DMS79 (cell line): ENCODE measurements at places on chromosomes 11 and 22.

DNA sequence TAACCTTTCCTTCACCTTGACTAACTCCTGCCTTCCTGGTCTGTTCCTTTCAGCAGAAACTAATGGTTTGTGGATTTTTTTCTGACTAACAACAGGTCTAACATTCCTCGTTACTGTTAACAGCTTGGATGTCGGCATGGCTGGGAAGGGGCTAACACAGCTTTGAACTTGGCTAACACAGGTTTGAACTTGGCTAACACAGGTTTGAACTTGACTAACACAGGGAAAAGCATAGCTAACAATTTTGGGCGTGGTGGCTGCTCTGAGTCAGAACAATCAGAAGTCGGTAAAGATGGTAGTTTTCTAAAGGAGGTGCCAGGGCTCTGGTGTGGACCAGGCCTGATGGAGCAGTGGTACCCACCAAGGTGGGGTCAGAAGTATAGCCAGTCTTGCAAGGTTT, 16.1 kb downstream of the MIAT start:
- no peak for DNase-seq

DNA sequence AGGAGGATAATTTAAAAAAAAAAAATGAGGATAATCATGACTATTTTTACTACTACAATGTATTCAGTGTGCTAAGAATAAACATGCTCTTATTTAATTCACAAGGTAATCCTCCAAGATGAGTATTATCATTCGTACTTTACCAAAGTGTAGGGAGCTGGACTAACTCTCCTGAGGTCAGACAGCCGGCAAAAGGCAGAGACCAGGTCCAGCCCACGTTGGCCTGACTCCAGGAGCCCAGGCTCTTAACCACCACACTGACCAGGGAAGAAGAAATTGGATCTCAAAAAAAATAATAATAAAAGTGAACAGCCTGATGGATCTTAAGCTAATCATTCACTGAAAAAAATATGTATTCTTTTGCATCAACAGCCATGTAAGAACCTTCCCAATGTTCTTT, 25.2 kb downstream of the PLAAT3 start:
- DNase-seq: no peak

DNA sequence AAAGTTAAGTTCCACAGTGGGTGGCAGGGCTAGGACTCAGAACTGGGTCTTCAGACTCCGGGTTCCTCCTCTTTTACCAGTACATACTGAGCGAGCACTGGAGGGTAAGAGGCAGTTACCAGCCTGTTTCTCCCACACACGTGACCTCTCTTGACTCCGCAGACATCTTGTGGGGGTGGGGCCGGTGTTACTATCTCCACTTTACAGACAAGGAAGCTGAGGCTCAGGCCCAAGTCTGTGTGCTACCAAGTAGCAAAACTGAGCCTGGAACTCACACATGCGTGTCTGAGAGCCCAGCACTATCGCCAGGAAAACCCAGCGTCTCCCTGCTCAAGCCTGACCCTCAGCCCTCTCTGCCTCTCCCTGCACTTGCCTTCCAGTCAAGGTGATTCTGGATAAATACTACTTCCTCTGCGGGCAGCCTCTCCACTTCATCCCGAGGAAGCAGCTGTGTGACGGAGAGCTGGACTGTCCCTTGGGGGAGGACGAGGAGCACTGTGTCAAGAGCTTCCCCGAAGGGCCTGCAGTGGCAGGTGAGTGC, 16.0 kb upstream of the SMIM35 start:
- DNase-seq: no peak

DNA sequence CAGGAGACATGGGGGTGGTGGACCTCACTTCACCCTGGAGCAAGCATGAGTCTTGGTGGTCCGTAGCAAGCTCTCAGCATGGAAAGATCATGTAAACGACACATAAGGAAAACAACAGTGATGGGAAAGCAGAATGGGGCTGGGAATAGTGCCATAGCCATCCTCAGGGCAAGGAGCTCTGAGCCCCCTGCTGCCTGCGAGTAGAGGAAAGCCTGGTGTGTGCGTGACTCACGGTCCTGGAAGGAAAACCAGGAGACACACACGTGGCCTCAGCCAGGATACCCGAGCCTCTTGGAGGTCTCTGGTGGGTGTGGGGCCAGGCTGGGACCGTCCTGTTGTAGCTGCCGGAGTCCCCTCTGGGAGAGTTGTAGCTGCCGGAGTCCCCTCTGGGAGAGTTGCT, 12.4 kb downstream of the SHANK3 start:
- no peak for DNase-seq

DNA sequence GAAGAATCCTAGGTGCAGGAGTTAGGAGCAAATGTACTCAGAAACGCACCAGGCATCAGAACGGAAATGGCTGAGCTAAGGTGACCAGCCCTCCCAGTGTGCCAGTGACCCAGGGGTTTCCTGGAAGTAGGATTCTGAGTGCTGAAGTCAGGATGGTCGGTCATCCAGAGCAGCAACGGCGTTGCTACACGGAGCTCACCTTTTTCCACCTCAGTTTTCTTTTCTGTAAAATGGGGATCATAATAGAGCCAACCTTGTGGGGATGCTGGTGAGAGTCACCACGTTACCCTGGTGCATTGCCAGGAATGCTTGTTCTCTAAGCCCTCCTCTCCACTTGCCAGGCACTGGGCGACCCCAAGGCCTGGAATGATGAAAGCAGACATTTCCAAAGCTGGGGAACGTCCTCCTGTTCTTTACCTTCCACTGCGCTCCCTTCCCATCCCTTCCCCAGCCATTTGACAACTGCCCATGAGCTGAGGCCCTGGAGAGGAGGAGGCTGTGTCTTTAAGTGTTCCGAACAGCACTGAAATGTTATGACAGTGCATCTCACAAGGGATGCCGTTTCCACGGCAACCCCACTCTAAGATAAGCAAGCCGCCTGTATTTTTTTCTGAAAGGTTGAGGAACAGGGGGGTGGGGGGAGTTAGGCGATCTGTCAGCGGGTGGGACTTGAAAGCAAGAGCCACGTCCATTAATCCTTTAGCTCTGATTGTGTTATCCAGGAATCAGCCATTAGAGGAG, 66.8 kb downstream of the TSPAN18 start:
- DNase-seq: peak; percentile 20

- peak; percentile 4 for DNase-seq
These were observed 17.6 kb downstream of the SLC5A12 start for GRCh38 chr11:26704249-26704648.

GRCh38 chr11:79152511-79152910, 288.3 kb downstream of the TENM4 start:
- no peak for DNase-seq

- DNase-seq: peak; percentile 44
These were observed 81.4 kb upstream of the THY1 start for GRCh38 chr11:119504371-119504770.

DNA sequence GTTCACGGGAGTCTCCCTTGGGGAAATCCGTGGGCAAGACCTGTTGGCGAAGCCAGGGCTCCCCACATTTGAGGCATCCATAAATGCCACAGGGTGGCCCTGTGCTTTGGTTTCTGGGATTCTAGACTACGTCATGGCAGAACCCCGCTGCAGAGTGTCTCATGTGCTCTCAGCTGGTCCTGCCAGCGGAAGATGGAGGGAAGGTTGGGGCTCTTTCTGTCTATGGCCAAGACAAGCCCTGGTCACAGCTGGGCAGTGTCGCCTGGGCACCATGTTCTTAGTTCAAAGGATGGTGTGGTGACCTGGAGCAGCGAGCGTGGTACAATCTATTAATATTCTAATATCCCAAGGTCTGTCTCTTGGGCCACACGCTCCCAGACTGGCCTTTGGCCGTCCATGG, 511.7 kb downstream of the TBC1D22A start:
- DNase-seq: no peak

DNA sequence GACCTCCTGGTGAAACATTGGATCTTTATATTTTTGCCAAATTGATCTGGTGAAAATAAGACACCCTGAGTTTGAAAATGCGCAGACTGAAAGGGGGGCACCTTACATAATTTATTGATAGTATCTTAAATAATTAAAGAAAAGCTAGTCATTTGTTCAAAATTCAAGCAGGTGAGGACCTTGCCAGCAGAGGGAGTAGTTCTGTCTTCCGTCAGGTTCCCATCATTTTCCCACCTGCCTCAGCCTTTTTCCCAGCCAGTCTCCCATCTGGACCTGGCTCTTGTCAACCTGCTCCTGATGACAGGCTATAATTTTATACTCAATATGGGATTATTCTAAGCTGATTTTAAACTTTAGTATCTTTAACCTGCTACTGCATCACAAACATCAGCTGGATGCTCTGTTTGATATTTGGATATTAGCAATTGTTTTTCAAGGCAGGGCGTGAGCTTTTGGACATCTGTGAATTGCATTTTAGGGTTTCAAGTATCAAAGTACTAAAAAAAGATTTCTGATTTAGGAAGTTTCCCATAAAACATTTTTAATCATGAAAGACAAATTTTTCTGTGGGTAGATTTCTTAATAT, 132.0 kb downstream of the ELP4 start:
- DNase-seq: no peak

GRCh38 chr11:112318184-112318591, 57.5 kb upstream of the PLET1 start:
- DNase-seq: no peak

GRCh38 chr11:34207487-34208180, 102.2 kb downstream of the NAT10 start:
- no peak for DNase-seq

DNA sequence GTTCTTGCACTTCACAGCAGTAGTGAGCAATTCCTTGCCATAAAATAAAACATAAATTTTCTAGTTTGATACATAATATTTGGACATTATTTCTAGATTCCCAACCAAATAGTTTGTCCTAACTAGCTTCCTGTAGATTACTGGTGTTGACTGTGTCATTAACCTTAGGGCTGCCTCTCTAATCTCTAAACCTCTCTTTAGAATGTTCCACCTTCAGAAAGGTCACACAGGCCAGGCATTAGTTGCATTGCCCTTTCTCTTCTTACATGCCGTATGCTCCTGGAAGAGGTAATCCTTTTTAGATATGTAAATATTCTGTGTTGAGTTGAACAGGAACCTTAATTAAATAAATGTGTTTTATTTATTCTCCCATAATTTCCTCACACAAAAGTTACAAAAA, 904.9 kb upstream of the CNTN5 start:
- no peak for DNase-seq

GRCh38 chr11:119416606-119417580, 6.1 kb downstream of the THY1 start:
- no peak for DNase-seq

DNA sequence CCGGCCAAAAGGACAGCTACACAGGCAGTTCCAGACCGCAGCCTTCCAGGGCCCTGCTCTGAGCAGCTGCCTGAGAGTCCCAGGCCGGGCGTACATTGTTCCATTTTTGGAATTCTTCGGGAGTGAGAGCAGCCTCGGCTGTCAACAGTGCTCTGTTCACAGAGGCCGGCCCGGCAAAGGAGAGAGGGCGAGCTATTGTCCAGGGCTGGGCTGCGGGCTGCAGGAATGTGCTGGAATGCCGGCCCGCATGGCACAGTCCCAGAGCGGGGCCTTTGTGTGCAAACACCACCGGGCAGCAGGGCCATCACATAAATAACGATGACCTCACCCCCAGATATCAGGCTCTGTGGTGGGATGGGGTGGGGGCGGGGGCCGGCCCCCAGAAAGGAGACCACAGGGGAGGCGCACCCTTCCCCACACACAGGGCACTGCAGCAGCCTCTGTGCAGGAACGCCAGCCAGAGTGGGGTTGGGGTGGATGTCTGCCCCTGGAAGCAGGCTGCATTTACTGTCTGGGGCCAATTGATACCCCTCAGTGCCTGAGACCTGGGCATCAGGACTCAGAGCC, 15.8 kb downstream of the LINC01488 start:
- DNase-seq: no peak

- no peak for DNase-seq
These were observed 369.1 kb downstream of the JRKL start for GRCh38 chr11:96758957-96759356.
